ENCODE measurements at places on chromosomes 4 and X. TPM values are rescaled to one million over a fixed set of nuclear protein-coding genes. Genes with fewer than 3 reads are reported as not detected.

Gene MRPS18C
- total RNA-seq: 43.8 TPM

Gene TMEM156
- not detected for total RNA-seq

Gene HTRA3
- total RNA-seq: 27.9 TPM

Gene PASD1
- not detected for total RNA-seq

Gene PDHA2
- not detected for total RNA-seq

Gene BEX1
- 12.2 TPM for total RNA-seq

Gene CFAP99
- total RNA-seq: not detected

Gene KCND1
- 5.1 TPM for total RNA-seq

Gene TMEM31
- total RNA-seq: 0.74 TPM

Gene LONRF3
- 1.3 TPM for total RNA-seq

Gene TMPRSS11E
- total RNA-seq: 0.11 TPM

Gene MAMLD1
- total RNA-seq: 0.93 TPM

Gene OPRPN
- total RNA-seq: not detected

Gene POU3F4
- not detected for total RNA-seq

Gene GTPBP6
- total RNA-seq: 67.1 TPM

All from mesothelial cell of epicardium (in vitro differentiated cells).